Mesendoderm (in vitro differentiated cells): ENCODE measurements at places on chromosomes 6 and 20.

GRCh38 chr6:41255638-41256246, 27.6 kb downstream of the TREML4 start:
- no peak for DNase-seq

DNA sequence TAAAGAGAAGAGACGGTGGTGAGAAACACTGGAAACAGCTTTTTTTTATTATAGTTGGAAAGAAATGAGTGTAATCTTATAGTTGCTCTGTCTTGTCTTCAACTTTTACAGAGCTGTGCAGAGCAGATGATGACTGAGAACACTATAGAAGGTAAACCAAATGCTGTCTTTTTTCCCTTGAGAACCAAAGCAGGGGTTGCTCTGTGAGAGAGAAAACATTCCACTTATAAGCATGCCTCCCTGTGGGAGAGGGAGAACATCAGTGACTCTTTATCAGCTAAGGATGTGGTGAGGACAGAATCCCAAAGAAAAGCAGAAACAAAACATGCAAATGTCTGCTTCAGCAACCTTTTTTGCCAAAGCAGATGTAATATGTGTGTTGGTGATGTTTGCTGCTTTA, 179.3 kb upstream of the HDDC2 start:
- DNase-seq, result no peak

- DNase-seq, result no peak
Measured at GRCh38 chr20:36507746-36508145, 33.6 kb upstream of the MYL9 start.

DNA sequence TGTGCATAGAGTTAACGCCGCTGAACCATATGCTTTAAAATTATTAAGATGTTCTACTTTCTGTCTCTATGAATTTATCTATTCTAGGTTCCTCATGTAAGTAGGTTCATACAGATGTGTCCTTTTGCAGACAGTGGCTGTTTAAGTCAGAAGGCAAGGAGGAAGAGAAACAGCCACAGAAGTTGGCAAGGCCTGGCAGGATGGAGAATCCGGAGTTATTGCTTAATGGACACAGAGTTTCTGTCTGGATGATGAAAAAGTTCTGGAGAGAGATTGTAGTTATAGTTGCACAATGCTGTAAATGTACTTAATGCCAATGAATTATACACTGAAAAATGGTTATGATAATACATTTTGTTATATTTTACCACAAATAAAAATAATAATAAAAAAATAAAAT, 283.6 kb upstream of the CNR1 start:
- no peak for DNase-seq

DNA sequence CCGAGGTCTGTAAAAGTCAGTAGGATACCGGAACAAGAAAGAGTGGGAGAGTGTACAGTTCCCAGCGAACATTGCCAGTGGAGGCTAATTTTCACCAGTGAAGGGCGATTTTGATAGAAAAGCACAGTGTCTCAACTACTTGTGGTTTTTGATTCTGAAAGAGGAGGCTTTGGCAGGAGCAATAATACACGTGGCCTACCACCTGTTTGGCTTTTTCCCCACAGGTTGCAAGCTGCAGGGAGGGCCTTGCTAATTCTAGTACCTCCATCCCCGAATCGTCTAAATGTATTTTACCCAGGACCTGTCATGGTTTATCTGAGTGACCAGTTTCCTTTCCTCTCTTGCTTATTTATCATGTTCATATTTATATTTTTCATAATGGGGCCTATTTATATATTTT, 3.3 kb upstream of the EFCAB8 start:
- DNase-seq, result no peak

GRCh38 chr6:37429352-37429750, 3.7 kb upstream of the CMTR1 start:
- DNase-seq, result no peak
